ENCODE measurements at places on chromosomes 7 and 10.

DNA sequence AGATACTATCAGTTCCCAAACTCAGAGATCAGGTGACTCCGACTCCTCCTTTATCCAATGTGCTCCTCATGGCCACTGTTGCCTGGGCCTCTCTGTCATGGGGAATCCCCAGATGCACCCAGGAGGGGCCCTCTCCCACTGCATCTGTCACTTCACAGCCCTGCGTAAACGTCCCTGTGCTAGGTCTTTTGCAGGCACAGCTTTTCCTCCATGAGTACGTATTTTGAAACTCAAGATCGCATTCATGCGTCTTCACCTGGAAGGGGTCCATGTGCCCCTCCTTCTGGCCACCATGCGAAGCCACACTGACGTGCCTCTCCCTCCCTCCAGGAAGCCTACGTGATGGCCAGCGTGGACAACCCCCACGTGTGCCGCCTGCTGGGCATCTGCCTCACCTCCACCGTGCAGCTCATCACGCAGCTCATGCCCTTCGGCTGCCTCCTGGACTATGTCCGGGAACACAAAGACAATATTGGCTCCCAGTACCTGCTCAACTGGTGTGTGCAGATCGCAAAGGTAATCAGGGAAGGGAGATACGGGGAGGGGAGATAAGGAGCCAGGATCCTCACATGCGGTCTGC lies 162.2 kb downstream of the EGFR start:
- no peak for DNase-seq

DNA sequence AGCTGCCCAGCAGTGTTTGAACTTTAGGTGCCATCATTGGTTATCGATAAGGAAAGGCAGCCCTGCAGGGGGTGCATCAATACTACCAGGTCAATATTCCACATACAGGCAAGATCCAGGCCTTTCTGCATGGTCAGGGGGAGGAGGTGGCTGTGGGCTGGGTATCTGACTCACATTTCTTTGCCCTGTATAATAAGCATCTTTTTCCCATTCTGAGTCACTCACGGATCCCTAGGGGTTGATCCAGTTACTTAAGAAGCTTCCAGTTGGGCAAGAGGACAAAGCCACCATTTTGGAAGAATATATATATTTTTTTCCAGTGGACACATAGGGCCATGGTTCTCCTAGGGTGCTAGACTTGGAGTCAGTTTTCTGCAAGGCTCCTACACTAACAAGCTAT lies 114.2 kb upstream of the HABP2 start:
- DNase-seq = no peak

DNA sequence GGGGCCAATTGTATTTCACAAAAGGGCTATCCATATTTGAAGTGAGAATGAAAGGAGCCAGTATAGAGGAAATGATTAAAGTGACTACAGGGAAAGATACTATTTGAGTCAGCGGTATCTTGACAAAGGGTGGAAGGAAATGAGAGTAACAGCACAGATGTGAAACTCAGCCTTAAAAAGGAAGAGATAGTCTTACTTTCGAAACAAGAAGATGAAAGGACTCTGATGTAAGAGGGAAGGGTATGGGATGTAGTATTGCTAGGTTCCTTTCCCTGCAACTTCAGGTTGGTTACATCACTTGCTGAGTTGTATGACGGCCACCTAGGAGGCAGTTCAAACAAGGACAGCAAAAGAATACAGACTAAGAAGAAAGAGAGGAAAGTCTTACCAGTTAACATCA lies 13.7 kb downstream of the CISD1 start:
- no peak for DNase-seq

GRCh38 chr10:93219347-93219746 lies 145.7 kb downstream of the CYP26A1 start:
- no peak for DNase-seq

DNA sequence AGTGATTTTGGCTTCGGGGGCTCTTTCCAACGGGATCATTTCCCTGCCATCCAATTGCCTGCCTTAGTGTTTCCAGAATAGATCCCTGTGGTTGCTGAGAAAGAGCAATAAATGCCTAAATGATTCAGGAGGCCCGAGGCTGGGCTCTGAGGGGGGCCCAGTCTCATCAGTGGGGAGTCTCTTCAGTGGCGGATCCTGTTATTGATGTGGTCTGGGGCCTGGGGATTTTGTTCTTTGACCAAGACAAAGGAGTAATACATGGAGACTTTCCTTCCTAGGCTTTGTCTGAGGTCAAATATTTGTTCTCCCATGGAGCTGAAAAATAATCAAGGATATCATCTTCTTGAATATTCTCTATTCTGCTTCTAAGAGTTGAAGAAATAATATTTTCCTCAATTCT lies 40.8 kb downstream of the TAS2R41 start:
- DNase-seq = no peak

- DNase-seq = no peak
Measured at GRCh38 chr7:24980534-24981170, 674 bp upstream of the OSBPL3 start.

DNA sequence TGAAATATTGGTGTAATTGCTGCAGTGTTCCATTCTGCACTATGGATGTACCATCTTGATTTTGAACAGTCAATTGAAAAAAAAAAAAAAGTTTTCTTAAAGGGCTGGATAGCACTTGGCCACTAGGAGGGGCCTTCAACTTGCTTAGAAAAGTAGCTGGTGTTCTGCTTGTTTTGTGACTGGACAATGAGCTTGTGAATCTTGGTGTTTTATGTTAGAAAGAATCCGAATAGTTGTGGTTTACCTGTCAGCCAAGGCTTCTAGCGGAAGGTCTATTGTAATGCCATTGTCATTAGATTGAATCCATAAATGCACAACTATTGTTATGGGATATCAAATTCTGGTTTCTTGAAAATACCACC lies 77.1 kb downstream of the BMPER start:
- no peak for DNase-seq

DNA sequence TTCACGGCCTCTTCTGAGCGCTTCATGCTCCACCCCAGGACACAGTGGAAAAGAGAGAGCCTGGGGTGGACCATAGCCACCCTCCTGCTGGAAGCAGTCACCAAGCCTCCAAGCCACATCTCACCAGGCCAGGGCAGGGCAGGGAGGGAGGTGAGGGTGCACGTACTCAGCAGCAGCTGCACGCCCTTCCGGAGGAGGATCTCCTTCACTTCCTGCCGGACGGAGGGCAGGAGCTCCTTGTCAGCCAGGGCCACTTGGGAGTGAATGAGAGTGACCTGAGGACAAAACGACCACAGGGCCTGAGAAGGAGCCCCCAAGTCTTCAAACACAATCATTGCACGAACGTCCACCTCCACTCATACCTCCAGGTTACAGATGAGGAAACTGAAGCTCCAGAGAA lies 15.0 kb downstream of the AIFM2 start:
- no peak for DNase-seq

GRCh38 chr10:111148440-111148839 lies 71.6 kb downstream of the ADRA2A start:
- DNase-seq = no peak

DNA sequence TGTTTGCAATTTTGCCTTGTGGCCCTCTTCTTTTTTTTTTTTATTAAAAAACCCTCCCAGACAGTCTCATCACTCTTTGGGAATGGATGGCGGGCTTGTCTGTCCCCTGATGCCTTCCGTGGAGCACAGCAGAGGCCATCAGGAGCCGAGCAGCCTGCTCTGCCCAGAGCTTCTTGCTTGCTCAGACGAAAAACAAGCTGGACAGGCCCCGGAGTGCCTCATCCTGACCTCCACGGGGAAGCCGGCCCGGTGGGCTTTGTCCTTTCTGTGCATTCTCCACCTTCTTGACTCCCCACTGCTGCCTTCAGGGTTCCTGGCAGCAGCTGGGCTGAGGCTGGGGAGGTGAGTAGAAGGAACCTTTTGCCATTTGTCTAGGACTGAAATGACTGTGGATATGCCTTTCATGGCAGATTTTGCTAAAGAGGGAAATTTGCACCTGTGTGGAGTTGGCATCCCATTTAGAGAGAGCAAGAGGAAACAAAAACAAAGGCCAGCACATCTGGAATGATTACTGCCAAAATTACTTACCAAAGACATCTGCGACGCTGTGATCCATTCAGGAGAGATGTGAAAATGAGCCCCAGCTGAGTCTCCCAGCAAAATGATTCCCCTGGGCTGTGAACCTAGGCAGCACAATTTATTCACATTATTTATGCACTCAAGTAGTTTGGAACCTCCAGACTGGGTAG lies 108.3 kb downstream of the AOAH start:
- DNase-seq = no peak
